T-helper 1 cell (primary cell): ENCODE measurements at places on chromosomes 3 and 15.

- no peak for DNase-seq
Observed at GRCh38 chr15:87227846-87228245, 1028.7 kb downstream of the NTRK3 start.

GRCh38 chr15:63029676-63030075 lies 12.9 kb upstream of the TPM1 start:
- no peak for DNase-seq

GRCh38 chr3:156898296-156898880 lies 72.2 kb downstream of the LEKR1 start:
- DNase-seq, result no peak

GRCh38 chr15:86677278-86677677 lies 597.6 kb downstream of the AGBL1 start:
- DNase-seq, result no peak

- no peak for DNase-seq
Observed at GRCh38 chr3:178690571-178690970, 154.3 kb downstream of the KCNMB2 start.

DNA sequence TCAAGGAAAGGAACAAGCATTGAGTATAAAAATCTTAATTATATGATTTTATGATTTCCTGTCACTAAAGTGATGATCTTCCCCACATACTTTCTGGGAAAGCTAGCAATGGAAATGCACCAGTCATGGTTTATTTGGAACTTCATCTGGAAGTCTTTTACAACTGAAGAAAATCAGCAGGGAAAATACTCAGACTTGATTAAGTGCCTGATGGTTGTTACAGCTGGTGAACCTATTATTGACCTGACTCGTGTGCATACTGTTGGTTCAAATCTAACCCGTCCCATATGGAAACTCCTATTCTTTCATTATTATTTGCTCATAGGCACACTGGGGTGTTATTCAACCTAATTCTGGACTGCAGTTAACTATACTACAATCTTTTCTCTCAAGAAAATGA lies 701.8 kb upstream of the CCDC54 start:
- DNase-seq, result no peak

DNA sequence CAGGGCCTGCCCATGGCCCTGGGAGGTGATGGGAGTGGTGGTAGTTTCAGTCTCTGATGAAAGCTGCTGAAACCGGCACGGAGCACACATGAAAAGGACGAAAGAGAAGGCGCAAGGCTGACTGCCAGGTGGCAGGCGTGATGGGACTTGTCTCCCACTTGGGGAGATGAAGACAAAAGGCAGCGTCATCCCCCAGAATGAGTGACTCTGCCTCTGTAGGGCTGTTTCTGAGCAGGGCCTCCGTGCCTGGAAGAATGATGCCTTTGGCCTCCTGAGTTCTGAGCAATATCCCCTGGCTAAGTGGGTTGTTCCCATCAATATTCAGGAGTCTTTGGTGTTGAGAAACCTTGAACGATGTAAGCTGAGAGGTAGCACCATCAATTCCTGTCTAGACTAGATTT lies 237.8 kb downstream of the OPA1 start:
- DNase-seq, result no peak

GRCh38 chr3:143103652-143104051 lies 15.9 kb upstream of the CHST2 start:
- DNase-seq, result no peak

DNA sequence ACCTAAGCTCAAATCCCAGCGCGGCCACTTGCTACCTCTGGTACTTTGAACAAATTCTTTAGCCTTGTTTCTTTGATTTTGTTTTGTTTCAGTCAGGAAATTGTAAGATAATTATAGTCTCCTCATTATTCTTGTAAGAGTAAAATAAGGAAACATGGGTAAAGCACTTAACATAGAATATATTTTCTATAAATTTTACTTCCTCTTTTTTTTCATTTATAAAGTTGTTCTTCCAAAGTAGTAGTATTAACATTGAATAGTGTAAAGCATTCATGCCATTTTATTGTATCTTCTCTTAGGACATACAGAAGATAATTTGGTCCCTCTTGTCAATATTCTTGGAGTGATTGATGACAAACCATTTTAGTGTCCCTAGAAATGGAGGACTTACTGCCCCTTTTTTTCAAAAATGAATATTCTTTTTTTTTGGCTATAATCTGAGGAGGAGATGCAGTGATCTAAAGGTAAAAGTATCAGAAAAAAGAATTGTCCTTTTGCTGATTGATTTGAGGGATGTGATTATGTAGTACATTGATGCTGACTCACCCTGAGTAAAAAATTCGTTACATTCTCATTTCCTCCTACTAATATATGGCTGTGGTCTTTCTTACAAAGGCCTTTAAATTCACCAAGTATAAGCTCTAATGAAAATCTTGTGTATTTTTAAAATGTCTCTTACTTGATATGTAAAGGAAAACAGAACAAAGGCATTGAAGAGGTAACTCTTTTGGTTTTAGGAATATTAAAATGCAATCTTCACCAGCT lies 51.0 kb downstream of the ALCAM start:
- no peak for DNase-seq

GRCh38 chr15:22973286-22973685 lies 6.9 kb downstream of the CYFIP1 start:
- no peak for DNase-seq

DNA sequence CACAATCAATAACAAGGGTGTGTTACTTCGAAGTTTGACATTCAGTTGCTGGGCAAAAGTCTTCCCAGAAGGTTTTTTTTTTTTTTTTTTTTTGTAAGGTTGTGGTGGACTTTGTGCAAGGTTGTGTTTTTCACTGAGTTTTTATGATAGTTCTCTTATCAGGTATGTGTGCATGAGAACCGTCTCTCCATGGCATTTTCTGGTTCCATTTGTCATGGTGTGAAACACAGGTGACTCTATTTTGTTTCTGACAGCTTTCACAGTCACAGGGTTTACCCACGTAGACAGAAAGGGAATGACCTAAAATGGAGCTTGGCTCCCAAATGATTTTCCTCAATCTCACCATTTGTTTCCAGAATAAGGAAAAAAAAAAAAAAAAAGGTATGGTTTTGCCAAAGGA lies 1377.2 kb upstream of the CADM2 start:
- no peak for DNase-seq
